ENCODE measurements at places on chromosomes 6 and 20. TPM values are rescaled to one million over a fixed set of nuclear protein-coding genes. Genes with fewer than 3 reads are reported as not detected.

GRCh38 chr20:15205028-15205427, 867.6 kb upstream of the FLRT3 start:
- DNase-seq: no peak
- no peak overlapping the region for H3K4me3 ChIP-seq
- no peaks in the 10 kb centered on the region for H3K36me3 ChIP-seq
- H3K27ac ChIP-seq: no peak overlapping the region
- H3K27me3 ChIP-seq: no peaks in the 10 kb centered on the region

Gene SEMG2
- not detected for total RNA-seq

Gene FAM217B
- 3.8 TPM for total RNA-seq

Gene ACTR5
- total RNA-seq: 6.9 TPM

- DNase-seq: peak; percentile 47
- peak overlapping the region; percentile 42 for H3K27ac ChIP-seq
- H3K4me1 ChIP-seq: peaks cover 27% of the 10 kb centered on the region
- peak overlapping the region; percentile 67 for H3K4me3 ChIP-seq
- peaks cover 46% of the 10 kb centered on the region for H3K36me3 ChIP-seq
Measured at GRCh38 chr6:44263354-44264100, 1.8 kb downstream of the NFKBIE start.

- no peak for DNase-seq
- H3K36me3 ChIP-seq: no peaks in the 10 kb centered on the region
- no peaks in the 10 kb centered on the region for H3K27me3 ChIP-seq
- H3K4me1 ChIP-seq: no peaks in the 10 kb centered on the region
- no peak overlapping the region for H3K4me3 ChIP-seq
Measured at GRCh38 chr6:132872923-132873322, 58.6 kb downstream of the RPS12 start.

GRCh38 chr20:34621383-34622367, 55.2 kb downstream of the PIGU start:
- peak; percentile 9 for DNase-seq
- H3K27me3 ChIP-seq: no peaks in the 10 kb centered on the region

GRCh38 chr6:132484680-132485018, 28.3 kb downstream of the STX7 start:
- DNase-seq: no peak
- H3K27ac ChIP-seq: no peak overlapping the region
- no peaks in the 10 kb centered on the region for H3K27me3 ChIP-seq
- H3K4me1 ChIP-seq: no peaks in the 10 kb centered on the region
- H3K36me3 ChIP-seq: no peaks in the 10 kb centered on the region

Gene MAN1A1
- 1.3 TPM for total RNA-seq

Gene NTSR1
- total RNA-seq: not detected

DNA sequence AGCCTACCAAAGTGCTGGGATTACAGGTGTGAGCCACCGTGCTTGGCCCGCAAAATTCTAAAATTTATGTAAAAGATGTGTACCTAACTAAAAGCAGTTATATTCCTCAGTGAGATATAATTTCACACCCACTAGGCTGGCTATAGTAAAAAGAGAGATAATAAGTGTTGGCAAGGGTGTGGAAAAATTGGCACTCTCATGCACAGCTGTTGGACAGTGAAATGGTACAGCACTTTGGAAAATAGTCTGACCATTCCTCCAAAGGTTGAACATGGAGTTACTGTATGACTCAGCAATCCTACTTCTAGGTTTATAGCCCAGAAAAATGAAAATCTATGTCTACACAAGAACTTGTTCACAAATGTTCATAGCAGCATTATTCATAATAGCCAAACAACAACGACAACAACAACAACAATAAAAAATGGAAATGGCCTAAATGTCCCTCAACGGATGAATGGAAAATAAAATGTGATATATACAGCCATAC, 13.9 kb downstream of the C6orf15 start:
- no peak for DNase-seq
- no peaks in the 10 kb centered on the region for H3K36me3 ChIP-seq

Gene C6orf47
- total RNA-seq: 21.1 TPM

Gene NR2E1
- 0.03 TPM for total RNA-seq

GRCh38 chr20:34331838-34332237, 28.7 kb upstream of the AHCY start:
- H3K27ac ChIP-seq: no peak overlapping the region
- no peak overlapping the region for H3K4me3 ChIP-seq
- no peak for DNase-seq
- peaks cover 21% of the 10 kb centered on the region for H3K4me1 ChIP-seq
- no peaks in the 10 kb centered on the region for H3K27me3 ChIP-seq
- no peaks in the 10 kb centered on the region for H3K36me3 ChIP-seq

GRCh38 chr6:166483573-166484250, 101.0 kb upstream of the MPC1 start:
- H3K27me3 ChIP-seq: no peaks in the 10 kb centered on the region
- no peak for DNase-seq
- H3K27ac ChIP-seq: no peak overlapping the region
- H3K4me3 ChIP-seq: no peak overlapping the region
- H3K4me1 ChIP-seq: no peaks in the 10 kb centered on the region

Gene DEFB124
- total RNA-seq: not detected

GRCh38 chr6:53894091-53894490, 99.3 kb downstream of the LRRC1 start:
- peaks cover 15% of the 10 kb centered on the region for H3K36me3 ChIP-seq
- no peak overlapping the region for H3K4me3 ChIP-seq
- H3K4me1 ChIP-seq: peaks cover 38% of the 10 kb centered on the region
- H3K27me3 ChIP-seq: no peaks in the 10 kb centered on the region

DNA sequence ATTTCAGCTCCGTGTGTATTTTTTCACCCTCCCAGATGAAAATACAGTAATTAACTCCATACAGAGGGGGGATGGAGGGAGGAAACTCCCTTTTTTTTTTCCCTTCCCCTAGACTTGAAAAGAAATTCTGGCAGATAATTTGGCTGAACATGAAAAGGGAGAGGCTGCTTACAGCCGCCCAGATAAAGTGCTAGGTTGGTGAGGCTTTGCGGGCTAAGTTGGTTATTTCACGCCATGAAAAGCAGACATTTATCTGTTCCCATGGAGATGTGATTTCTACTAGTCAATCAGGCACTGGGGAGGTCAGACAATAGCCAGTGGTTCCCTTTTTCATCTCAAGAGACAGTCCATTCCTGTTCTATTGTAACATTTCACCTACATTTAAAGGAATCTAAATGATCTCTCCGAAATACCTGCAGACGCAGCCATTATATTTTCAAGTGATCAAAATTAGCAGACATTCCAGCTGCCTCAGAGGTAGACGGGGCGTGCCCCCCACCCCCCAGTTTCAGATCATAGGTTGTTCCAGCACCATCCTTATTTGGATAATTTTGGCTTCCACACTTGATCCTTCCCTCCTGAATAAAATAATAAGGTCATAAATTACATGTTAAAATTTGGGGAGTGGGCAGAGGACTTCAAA, 143.9 kb upstream of the ZNF217 start:
- peak overlapping the region; percentile 83 for H3K27ac ChIP-seq
- no peak overlapping the region for H3K4me3 ChIP-seq
- no peaks in the 10 kb centered on the region for H3K36me3 ChIP-seq
- peaks cover 58% of the 10 kb centered on the region for H3K4me1 ChIP-seq
- no peaks in the 10 kb centered on the region for H3K27me3 ChIP-seq

All from SJSA1 (cell line).